ENCODE measurements at places on chromosomes 3 and 15. TPM values are rescaled to one million over a fixed set of nuclear protein-coding genes. Genes with fewer than 3 reads are reported as not detected.

Gene KNG1
- not detected for total RNA-seq

DNA sequence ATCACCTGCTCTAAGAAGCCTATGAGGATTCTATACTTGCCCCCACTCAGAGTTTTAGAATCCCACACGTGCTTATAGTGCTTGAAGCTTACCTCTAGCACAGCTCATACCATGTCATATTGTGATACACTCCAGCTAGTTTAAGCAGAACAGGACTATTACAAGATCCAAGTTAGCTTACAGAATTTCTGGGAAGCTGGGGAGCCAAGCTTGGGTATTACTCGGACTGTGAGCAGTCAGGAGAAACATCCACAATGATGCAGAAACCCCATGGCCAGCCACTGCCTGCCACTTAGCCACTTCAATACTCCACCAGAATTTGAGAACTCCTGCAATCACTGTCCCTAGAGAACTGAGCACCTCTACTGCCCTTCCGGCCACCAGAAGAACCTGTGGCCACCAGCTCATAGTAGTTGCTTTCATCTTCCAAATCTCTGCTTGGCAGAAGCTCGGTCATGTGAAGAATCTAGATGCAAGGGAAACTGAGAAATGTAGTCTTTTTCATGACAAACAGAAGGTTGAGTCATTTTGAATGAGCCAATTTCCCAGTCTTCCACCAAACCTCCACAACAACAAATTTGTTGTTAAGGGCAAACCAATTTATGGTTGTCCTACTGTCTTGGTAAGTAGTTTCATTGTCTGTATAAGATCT is 27.7 kb upstream of the SSR3 start:
- no peak for DNase-seq

DNA sequence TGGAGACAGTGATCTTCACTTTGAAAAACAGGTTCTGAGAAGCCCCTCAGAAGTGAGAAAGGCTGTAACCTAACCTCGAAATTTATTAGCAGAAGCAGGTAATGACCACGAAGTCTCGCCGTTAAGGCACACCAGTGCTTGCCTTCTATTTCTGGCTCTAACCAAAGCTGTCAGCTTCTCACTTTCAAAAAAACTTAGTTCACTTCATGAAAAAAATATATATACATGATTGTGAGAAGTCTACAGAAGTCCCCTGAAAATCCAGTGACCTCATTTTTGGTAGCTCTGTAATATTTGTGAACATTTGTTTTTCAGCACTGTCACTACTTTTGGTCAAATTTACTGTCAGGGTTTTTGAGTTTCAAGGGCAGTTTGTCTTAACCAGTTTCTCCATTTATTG is 19.1 kb upstream of the AKAP13 start:
- no peak for DNase-seq

DNA sequence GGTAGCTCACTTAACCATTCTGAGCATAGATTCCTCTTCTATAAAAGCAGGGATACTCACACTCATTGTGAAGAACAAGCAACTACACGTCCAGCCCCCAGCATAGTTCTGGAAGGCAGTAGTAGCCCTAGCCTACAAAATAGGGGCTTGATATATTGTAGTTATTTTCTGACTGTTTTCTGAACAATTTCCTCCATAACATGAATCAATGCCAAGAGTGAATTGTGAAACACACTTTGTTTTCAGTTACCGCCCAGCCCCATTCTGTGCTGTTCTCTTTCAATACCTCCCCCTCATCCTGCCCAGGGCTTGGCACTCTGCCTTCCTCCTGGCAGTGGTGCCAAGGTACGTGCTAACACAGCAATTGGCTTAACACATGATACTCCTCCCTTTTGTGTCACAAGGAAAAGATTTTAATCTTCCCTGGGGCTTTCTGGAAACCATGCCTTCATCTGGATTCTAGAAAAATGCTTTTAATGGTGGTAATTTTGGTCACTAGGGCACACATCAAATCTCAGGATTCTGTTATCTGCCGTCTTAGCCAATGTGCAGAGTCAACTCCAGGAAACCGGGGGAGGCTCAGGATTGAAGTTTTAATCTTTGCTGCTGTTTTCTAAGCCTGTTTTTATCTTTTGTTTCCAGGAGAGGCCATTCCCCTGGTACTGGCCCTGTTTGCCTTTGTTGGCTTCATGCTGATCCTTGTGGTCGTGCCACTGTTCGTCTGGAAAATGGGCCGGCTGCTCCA is 37.2 kb downstream of the IL20RB start:
- no peak for DNase-seq

Gene FGD5
- 0.09 TPM for total RNA-seq

Gene RHOV
- 4.4 TPM for total RNA-seq

DNA sequence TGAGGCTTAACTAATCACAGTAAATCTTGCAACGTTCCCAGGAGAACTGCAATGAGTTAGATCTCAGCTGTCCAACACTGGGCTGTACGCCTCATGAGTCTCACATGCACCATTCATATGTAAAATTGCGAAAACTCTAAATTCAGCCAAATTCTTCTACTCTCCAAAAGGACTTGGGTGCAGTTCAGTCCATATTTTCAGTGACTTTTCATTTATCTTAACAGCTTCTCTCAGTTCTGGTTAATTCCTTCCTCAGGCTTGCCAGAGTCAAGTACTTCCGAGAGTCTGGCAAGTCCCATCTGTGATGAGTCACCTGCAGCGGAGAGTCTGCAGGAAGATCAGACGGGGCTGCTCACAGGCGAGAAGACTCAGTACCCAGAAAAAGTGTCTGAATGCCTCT is 11.5 kb downstream of the CCDC80 start:
- DNase-seq: no peak

DNA sequence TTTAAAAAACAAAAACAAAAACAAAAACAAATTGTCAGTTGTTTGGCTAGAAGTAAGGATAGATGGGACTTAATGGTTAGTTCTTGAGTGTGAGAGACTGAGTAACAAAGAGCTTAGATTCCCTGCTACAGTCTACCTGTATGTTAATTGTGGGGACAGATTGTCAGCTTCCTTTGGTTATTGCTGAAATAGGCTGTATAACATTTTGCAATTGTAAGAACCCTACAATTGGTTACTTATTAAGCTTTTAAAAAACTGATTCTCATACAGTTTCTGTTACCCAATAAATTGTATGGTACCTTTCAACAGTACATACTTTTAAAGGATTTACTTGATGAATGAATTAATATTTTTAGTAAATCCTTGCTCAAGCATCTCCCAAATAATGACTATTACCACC is 35.3 kb downstream of the CLASP2 start:
- DNase-seq: no peak

Gene AMIGO3
- total RNA-seq: not detected

- DNase-seq: no peak
Observed at GRCh38 chr3:18386274-18386890, 38.8 kb downstream of the SATB1 start.

Gene ERC2
- 34.8 TPM for total RNA-seq

All from progenitor cell of endocrine pancreas (in vitro differentiated cells).